ENCODE measurements at places on chromosomes 7 and 10.

GRCh38 chr10:120477021-120477742, 20.2 kb downstream of the PLPP4 start:
- DNase-seq: peak; percentile 69

DNA sequence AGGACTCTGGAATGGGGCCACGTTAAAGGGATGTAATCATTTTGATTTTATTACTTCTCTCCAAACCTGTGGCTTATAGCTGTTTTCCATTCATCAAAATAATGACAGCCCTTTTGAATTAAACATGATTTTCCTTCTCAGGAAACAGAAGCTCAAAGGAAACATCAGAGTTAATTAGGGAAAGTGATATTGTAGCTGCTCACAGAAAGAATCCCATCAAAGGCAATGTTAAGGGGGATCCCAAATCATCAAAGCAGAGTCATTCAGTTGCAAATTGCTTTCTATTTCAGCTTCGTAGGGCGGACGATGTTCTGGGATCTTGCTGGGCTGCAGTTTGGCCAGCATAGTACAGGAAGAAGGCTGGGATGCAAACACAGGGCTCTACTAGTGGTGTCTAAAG, 563.2 kb downstream of the CCSER2 start:
- no peak for DNase-seq

DNA sequence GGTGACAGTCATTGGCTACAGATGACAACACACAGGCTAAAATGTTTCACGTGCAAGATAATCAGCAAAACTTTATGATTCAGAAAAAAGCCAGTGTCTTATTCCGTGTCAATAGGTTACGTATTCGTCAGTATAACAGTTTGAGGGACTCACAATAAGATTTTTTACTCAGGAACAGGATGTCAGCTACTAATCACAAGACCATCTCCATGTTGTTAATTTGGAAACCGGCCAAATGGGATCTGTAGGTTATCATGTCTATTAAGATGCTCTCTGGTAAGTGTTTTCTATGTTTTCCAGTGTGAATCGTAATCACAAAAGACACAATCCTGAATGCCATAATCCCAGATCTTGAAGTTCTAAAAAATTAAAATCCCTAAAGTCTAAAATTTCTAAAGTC, 197.3 kb downstream of the ETV1 start:
- no peak for DNase-seq

GRCh38 chr7:76372984-76373833, 14.4 kb upstream of the YWHAG start:
- DNase-seq: peak; percentile 44

DNA sequence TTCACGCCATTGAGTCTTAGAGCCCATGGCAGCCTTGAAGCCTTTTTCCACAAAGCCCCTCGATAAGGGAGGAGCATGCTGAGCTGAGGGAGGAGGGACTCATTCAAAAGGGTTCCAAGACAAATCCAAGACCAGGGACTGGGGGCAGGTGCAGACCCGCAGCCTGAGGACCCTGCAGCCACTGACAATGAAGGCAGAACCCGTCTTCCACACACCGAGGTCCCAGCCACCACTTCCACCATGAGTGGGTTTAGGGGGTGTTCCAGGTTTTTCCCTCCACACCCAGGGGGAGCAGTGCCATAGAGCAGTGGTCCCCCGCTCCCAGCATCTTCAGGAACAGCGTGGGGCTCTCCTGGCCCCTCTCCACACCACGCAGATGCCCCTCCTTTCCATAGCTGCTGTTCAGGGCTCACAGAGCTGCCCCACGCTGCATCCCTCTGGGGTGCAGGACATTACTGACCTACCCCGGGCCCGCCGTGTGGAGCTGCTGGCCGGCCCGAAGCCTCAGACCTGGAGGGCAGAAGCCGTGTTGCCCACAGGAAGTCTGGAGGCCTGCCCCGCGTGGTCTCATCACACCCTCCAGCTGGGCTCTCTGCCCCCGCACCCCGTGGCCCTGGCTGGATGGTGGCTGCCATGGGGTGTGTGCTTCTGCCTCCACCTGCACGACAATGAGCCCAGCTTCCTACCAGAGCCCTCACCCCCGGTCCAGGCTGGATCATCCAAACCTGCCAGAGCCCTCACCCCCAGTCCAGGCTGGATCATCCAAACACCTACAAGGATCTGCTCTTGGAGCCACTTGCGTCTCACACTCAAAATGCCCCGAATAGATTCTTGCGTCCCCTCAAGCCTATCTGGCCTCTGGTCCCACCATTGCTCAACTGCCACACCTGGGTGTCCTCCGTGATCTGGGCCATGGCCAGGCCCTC, 220.0 kb upstream of the TCERG1L start:
- no peak for DNase-seq

GRCh38 chr10:96470116-96470743, 43.5 kb downstream of the TLL2 start:
- peak; percentile 36 for DNase-seq

DNA sequence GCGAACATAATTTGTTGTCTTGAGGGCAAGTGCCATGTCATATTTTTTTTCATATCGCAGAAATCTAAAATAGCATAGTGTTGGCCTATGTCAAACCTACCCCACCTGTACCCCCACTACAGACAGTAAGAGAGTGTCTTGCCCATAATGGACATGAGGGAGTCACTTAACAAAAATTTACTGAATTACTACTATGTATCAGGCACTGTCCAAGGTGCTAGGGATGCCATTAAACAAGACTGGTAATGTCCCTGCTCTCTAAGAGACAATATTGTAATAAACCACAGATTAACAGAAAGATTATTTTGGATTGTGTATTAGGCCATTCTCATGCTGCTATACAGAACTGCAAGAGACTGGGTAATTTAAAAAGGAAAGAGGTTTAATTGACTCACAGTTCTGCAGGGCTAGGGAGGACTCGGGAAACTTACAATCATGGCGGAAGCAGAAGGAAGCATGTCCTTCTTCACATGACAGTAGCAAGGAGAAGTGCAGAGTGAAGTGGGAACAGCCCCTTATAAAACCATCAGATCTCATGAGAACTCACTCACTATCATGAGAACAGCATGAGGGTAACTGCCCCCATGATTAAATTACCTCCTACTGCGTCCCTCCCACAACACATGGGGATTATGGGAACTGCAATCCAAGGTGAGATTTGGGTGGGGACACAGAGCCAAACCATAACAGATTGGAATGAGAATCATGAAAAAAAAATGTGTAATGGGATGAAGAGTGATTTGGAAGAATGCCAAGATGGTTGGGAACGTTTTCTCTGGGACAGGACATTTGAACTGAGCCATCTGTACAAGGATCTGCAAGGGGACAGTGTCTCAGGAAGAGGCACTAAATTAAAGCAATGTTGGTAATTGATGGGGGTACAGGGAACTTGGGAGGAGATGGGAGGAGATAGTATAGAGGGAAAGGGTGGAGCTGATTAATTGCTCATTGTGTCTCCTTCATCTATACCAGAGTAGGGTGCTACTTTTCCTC, 108.5 kb downstream of the FAM107B start:
- DNase-seq: no peak

- DNase-seq: peak; percentile 48
These were observed 453 bp downstream of the URGCP start for GRCh38 chr7:43905956-43906330.

DNA sequence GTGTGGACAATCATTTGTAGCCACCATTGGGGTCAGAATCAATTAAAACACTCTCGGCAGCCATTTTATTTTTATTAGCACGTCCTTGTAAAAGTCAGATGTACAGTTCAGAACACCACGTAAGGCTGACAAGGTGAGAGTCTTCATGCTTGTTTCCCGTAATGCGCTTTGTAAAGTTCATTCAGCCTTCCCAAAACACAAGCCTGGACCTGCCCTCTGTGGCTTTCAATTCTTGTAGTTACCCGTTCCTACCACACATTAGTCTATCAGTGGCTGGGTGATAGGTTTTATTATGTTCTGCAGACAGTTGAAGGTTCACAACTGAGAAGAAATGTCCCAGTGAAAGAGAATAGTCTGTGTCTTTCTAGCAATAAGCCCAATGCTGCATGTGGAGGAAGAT, 35.4 kb downstream of the GAD2 start:
- no peak for DNase-seq

GRCh38 chr10:11007476-11008020, 10.1 kb upstream of the CELF2 start:
- no peak for DNase-seq

GRCh38 chr7:132255898-132256297, 320.4 kb downstream of the PLXNA4 start:
- no peak for DNase-seq

GRCh38 chr7:100691676-100692577, 2.1 kb downstream of the GIGYF1 start:
- peak; percentile 70 for DNase-seq

DNA sequence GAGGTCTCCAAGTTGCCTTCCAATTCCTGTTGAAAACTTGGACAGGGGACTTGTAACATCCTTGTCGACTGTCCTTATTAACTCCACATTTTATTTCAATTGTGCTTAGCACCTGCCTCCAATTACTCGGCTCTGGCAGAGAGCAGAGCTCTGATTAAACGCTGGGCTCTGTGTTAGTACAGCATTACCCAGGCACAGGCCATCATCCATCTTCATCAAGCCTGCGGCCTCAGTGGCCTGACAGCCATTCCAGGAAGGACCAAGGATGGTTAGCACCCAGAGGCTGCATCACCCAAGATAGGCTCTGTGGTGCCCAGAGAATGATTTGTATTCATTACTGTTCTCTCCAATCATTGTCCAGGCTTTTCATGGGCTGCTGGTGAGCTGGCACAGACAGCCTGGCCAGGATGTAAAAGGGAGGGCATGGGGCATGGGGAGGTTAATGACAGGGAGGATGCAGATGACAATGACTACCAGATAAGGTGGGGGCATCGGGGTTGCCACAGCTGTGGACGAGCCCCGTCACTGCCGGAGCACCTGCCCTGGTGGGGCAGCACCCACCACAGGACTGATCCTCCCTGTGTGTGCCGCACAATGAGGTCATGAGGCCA, 123.3 kb downstream of the PTPN20 start:
- no peak for DNase-seq

GRCh38 chr10:100661520-100661919, 83.9 kb upstream of the PAX2 start:
- DNase-seq: no peak

- peak; percentile 53 for DNase-seq
These were observed 68.9 kb upstream of the FRMD4A start for GRCh38 chr10:14399641-14400040.

DNA sequence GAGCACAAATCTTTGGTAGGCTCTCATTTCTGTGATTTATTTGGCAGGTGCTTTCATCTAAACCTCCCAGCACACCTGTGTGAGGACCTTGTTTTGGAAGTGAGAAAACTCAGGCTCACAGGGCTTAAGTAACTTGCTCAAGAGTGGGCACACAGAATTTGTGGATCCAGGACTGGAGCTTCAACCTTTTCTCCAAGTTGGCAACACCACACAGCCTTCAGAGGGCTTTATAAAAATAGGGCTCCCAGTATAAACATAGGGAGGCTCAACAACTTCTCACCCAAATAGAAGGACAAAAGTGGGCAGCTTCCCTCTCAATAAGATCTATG, 182.2 kb upstream of the NEBL start:
- DNase-seq: no peak

DNA sequence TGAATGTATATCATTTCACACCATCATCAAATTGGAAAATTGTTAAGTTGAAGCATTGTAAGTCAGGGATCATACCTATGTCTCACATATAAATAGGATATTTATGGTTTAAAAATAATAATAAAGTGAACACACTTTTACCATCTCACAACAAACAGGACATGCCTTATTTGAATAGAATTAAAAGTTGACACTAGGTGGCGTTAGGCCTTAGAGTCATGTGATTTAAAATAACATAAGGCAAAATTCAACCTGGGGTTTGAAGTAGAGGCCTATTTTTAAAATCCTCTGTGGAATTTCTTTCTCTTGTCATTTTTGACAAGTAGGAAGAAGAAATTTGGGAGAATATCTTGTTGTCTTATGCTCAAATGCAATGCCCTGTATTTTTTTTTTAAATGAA, 184.7 kb upstream of the PCDH15 start:
- DNase-seq: no peak

DNA sequence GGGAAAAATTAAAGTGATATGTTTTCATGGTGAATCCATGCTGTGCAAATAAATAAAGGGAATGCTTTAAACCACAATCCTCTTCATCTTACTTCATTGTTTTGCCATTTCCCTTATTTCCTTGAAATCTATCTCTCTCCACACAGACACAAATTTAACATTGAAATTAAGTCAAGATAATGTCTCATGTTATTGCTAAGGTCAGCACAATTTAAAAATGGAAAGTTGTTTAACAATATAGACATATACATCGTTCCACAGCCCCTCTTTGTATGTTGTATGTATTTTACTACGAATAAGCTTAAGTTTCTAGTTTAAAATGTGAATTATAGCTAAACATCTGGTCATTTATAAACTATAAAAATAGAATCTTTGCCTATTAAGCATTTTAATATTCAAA, 256.9 kb downstream of the PLXDC2 start:
- DNase-seq: no peak

- DNase-seq: no peak
These were observed 54.7 kb downstream of the MAPK8 start for GRCh38 chr10:48361176-48361575.

DNA sequence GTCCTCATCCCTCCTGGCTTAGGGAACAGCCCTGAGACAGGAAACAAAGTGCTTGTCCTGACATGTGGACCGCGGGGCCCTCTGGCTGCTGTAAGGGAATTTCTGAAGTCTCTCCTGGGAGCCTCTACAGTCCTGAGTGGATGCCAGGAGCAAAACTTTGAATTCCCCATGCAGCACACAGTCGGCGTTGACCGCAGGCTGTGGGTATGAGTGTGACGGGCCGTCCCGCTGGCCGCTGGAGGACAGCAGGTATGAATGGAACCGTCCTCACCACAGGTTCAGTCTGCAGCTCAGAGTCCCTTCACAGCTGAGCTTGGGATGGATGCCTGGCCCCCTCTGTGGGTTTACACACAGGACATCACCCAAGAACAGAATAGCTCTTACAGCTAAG, 94.9 kb downstream of the GPR26 start:
- no peak for DNase-seq

DNA sequence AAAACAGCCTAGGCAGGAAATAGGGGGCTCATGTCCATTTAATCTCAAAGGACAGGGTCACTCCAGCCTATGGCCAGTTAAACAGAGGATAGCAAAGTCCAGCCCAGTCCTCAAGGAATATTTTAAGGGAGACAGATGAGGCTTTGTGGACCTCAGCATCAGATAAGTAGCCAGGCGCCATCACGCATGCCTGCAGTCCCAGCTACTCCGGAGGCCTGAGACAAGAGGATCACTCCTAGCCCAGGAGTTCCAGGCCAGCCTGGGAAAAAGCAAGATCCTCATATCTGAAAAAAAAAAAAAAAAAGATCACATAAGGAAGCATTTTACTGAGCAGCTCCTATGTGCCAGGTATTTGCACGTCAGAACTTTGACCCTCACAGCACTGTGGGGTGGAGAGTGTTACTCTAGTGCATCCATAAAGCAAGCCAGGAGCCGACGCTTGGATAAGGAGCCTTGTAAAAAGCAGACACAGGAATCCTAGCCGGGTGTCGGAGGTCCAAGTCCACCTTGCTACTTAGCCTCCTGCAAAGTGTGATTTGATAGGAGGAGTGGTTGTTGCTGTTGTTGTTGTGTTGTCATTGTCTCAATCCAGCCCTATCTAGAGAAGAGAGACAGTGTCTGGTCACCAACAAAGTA, 61.8 kb upstream of the DOCK1 start:
- DNase-seq: no peak
